ENCODE measurements at places on chromosomes 4 and X.

DNA sequence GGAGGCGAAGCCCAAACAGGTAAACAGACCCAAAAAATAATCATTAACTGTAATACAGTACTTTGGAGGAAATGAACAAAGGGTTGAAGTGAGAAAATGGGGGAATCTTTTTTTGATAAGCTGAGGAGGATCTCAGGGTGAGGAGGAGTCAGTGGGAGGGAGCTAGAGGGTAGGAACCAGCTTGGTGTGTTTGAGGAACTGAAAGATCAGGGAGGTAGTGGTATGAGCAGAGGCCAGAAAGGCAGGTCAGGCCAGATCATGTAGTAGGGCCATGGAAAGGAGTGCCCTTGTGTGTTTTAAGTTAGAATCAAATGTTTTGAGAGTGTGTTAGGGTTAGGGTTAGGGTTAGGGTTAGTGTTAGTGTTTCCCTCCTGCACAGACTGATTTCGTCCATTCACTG, 48.8 kb downstream of the PPP2R2C start:
- no peak for DNase-seq

DNA sequence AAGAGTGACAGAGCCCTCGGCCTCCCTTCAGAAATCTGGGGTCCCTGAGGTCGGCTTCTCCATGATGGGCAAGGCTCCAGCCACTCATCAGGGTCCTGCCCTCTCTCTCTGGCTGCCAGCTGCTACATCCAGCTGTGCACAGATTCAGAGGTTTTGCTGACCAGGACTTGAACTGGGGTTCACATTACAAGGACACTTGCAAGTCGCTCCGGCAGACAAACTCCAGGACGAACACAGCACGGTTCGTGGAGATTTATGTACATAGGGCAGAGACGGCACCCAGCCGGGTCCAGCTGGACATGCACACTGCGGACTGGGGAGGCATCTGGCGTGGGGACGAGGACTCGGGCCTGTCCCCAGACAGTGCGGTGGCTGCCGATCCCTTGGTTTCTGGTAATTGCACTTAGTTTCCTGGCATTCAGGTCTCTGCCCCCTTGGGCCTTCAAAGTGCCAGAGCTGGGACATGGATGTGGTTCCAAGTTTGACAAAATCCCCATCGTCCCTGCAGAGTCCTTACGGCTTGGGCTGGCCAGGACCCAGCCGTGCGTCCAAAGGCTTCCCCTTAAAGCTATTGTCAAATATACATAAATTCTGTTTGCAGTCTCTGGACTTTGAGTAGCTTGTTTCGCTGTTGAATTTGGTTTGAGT, 6.2 kb upstream of the C4orf50 start:
- DNase-seq: no peak

DNA sequence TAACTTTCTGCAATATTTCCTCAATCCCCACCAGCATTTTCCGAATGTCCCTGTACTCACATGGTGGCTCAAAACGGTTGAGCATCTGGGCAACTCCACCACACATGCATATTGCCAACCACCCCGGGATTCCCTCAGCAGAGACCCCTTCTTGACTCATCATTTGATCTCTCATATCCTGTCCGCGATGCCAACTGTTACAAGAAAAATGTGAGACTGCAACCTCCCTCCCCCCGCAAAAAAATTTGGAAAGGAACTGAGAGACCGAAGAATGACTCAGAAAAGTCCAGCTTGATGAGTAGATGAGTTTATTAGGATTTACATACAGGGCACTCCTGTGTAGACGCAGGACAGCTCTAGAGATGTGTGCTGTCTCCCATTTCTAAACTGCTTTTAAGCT, 561.4 kb downstream of the ZIC3 start:
- no peak for DNase-seq

DNA sequence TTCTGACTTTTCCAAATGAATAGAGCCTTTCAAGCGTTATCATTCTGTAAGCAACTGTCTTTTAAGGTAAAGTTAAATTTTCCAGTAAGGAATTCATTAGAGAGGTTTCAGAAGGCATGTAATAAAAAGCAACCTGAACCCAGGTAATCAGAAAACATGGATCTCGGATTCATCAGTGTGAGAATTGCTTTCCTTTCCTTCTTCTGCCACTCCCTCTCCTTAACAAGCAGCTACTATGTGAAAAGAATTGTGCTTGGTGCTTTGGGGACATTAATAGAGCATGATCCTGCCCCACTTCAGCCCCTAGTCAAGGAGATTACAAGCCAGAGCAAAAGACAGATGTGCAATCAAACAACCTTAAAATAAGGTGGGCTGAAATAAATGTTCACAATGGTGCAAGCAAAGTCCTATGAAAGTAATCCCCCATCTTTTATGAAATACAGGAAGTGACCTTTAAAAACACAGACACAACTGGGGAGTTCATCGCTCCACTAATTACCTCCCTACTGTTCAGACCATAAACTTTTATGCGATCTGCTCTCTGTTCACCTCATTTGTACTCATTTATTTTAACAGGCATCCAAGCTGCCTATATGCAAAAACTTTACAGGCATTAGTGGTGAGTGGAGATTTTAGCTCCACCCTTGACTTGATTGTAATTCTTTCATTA, 122.9 kb upstream of the RASGEF1B start:
- DNase-seq: no peak

- no peak for DNase-seq
These were observed 10.5 kb downstream of the ARL13A start for GRCh38 chrX:100979881-100980607.

GRCh38 chr4:127533028-127533700, 99.6 kb upstream of the INTU start:
- DNase-seq: no peak

DNA sequence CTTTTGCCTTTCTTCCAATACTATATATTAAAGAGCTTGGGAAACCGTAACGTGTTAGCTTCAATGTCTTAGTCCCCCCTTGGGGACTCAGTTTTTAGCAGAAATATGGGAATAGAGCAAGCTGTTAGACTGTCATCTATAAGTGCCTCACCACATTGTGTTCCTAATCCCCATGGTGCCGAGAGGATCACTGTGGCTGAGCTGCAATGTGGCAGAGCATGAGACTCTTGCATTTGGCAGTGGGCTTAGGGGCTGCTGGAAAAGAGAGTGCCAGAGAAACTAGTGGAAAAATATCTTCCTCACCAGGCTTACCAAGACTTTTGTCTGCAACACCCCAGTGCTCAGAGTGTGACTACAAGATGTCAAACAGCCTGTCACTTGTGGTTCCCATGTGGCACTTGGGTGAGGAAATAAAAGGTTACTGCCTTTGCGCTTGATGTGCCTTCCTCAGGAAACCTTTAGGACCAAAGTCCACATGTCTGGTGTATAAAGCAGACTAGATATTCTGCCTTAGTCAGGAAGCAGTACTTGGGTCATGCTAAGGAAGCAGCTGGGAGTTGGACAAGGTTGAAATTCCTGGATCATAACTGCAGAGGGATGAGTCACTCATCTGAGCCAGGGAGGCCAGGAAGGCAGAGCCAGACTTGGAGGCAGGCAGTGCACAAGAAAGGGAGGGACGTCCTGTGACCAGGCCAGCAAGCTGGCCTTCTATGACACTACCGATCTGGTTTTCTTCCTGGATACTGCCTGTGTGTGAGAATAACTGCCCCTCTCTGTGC, 9.7 kb upstream of the MAGEA4 start:
- no peak for DNase-seq

DNA sequence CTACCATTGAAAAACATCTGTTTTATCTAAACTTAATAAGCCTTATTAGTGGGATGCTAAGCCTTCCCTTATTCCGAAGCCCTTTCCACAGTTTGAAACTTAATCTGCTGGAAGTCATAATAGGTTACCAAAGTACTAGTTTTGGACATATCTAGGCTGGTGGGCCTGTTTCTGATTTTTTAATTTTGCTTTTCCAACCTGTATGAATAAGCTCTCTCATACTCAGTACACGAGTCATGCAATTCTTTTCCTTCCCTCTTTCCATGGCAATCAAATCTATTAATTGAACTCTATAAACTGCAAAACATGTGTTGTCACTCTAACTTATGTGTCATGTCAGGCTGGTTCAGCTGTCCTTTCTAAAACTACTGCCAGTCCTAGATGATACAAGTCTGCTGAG, 91.0 kb downstream of the AMMECR1 start:
- no peak for DNase-seq

- no peak for DNase-seq
These were observed 147.8 kb downstream of the PAPSS1 start for GRCh38 chr4:107572281-107572680.

DNA sequence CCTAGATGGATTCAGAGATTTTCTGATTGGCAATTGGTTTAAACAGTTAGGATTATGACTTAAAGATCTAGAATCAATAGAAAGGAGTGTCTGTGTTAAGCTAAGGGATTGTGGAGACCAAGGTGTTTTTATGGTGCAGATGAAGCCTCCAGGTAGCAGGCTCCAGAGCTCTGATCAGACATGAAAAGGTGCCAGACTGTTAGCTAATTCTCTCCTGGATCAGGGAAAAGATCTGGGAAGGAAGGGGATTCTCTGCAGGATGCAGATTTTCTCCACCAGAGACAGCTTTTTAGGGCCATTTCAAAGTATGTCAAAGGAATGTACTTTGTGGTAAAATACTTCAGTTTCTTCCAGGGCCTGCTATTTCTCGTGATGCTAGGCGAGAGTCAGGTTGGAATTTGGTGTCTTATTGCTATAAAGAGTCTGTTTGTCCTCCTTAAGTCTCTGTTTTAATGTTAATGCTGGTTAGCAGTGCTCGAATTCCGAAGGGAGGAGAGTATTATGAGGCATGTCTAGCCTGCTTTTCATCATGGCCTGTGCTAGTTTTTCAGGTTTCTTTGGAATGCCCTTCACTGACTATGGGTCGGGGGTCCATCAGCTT, 12.0 kb upstream of the GPR78 start:
- DNase-seq: no peak

- no peak for DNase-seq
These were observed 88.9 kb upstream of the PDLIM3 start for GRCh38 chr4:185624259-185624589.

GRCh38 chr4:174209341-174209740, 74.1 kb downstream of the FBXO8 start:
- DNase-seq: no peak

DNA sequence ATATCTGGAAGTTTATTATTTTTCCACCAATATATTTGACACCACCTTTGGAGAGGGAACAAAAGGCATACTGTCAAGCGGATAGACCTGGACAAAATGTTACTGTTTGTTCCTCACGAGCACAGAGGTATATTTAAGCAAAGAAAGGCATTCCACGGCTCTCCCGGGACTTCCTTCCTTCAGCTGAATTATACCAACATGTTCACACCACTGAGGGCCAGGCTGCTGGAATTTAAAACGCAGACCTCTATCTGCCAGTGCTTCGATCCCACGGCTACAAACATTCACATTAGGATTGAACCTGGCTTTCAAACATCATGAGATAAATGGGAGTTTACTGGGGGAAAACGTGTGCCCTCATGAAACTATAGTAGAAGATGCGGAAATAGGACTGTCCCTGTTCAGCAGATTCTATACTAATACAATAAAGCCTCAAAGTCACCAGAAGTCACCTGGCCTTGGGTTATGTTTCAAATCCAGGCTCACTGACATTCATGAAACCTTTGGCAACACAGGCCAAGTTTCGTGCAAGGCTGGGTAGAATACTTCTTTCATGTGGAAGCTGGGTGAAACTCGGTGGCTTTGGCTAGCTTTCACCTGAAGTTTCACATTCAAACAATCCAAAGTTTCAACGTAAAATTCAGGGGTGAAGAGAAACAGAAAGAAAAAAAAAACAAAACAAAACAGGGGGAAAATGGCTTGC, 39.5 kb downstream of the SORBS2 start:
- no peak for DNase-seq

DNA sequence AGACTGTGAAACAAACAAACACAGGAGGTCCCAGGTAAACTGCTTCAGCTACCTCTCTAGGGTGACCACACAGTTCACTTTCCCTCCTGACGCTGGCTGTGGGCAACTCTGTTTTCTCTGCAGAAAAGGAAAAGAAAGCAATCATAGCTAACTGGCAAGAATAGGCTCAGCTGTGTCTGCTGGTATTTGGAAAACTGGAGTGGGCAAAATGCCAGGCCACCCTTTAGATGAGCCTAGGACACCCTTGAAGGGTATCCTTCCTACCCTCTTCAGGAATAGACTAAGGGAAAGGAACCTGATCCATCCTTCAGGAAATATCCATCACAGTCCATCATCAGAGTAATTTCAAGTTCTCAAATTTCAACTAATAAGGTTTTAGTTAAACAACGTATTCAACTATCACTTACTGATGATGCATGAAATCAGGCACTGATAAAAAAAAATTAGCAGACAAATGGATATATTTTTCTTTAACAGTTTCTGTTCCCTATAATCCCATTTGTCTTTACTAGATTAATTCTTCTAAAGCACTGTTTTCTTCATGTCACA, 60.9 kb downstream of the CAMK2D start:
- DNase-seq: no peak

DNA sequence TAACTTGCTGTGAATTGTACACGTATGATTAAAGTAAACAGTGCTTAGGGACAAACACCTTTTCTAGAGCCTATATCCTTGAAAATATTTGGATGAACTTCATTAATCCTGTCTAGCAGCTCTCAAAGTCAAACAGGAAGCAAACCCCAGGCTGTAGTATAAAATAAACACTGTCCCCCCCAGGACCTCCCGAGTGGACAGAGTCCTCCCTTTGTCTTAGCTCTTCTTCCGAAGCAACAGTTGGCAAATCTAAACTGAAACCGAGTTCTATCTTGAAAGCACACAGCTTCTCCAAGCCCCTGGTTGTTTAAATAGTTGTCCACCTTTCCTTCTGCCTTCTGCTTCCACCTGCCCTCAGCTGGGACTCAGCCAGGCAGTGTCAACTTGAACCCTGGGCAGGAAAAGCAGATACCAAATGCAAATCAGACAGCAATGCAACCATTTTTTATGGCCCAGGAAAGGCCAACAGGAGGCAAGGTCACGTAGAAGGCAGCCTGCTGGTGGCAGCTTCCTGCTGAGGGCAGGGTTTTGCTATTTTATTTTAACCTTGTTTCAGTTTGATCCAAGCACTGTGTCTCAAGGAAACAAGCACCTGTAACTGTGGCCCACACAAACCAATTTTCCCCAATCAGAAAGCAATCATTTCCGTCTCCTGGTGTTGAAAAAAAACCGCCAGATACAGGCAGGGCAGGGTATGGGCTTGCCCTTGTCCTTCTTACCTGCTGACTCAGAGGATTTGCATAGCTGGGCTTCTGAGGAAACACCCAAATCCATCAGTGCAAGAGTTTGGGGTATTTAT, 110.3 kb upstream of the KIT start:
- DNase-seq: no peak

DNA sequence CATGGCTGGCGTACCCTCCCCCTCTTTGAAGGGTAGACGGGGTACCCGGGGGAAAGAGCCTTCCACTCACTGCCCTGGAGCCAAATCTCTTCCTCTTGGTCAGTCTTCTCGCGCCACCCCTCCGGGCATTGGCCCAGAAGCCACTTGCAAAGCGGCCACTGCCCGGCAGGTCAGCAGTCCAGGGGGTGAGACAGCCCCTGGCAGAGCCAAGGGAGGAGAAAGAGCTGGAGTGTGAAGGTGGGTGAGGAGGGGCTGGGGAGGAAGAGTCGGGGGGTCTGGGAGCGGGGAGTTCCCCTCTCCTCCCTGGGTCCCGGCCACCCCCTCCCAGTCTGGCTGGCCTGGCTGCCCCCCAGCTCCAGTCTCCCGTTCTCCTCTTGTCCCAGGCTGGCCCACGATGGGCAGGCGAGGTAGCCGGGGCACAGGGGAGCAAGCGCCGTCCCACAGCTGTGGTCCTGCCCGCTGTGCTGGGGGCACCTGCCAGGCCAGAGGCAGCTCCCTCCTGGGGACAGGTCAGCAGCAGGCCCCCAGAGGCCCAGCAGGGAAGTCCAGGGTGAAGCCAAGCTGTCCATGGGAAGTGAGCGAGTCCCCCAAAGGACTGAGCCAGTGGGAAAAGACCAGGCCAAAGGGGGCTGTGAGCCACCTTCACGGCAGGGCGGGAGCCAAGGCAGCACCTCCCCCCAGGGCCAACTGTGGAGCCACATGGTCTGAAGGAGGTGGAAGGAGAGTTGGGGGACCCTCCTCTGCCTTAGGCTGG, 21.6 kb upstream of the DUSP9 start:
- DNase-seq: no peak

Data from CD4-positive, CD25-positive, alpha-beta regulatory T cell (primary cell).